ENCODE measurements at places on chromosomes 5 and 9.
A peak's percentile ranks its signal among the peaks of the same experiment; 100 is the strongest.

GRCh38 chr5:170287532-170287931 is 10.0 kb downstream of the LCP2 start:
- DNase-seq = peak; percentile 77

DNA sequence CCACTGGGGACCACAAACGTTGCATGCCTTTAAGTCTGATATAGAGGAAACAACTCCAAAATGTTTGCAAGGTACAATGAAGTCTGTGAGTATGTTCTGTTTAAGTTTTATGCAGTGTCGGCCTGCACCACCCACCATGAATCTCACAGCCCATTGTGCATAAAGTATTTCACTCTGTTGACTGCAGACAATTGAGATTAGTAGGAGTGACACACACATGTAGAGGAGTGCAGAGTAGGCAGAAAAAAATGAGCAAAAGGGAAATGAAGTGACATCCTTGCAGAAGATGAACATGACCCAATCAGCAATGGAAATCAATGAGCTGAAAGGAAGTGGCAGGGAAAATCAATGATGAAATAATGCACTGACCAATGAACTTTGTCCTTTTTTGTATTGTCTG is 315.6 kb upstream of the PTPRD start:
- no peak for DNase-seq

GRCh38 chr5:92371889-92372235 is 988.7 kb upstream of the ARRDC3 start:
- DNase-seq = no peak

- DNase-seq = peak; percentile 49
Measured at GRCh38 chr9:137762414-137763061, 115.0 kb upstream of the CACNA1B start.

DNA sequence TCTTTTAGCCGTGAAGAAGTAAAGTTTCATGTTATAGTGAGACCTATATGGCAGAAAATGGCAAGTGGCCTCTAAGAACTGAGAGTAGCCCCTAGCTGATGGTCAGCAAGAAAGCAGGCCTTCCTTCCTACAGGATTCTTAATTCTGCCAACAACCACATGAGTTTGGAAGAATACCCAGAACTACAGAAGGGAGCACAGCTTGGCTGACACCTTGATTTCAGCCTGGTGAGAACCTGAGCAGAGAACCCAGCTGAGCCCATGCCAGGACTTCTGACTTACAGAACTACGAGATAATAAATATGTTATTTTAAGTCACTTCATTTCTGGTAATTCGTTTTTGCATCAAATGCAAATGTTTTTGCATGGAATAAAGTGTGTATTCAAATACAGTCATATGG is 5.9 kb upstream of the FBXL17 start:
- DNase-seq = no peak

DNA sequence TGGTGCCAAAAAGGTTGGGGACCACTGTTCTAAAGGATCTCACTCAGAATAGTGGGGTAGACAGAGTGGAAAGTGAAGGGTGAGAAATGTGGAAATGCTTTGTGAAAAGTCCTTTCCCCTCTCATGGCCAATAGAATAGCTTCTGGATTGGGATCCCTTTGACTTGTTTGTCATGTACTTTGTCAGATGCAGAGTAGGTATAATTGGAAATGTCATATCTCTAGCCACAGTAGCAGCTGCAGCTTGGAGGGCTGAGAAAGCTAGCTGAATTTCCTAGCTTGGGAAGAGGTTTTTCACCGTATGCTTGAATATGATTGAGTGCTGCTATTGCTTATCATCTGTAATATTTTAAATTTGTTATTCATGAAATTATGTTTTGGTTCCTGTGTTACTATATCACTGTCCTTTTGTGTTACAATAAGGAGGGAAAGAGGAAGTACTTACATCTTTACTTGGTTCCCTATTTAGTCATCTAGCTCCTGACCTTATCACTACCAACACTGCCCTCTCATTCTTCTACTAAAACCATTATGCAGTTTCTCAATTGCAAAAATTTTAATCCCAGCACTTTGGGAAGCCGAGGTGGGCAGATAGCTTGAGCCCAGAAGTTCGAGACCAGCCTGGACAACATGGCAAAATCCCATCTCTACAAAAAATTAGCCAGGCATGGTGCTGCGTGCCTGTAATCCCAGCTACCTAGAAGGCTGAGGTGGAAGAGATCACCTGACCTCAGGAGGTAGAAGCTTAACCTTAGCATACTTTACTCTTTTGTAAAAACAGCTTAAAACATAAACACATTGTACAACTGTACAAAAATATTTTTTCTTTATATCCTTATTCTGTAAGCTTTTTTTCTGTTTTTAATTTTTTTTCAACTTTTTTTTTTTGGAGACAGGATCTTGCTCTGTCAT is 12.4 kb downstream of the SLC30A5 start:
- no peak for DNase-seq
